ENCODE measurements at places on chromosomes 3 and 15. TPM values are rescaled to one million over a fixed set of nuclear protein-coding genes. Genes with fewer than 3 reads are reported as not detected.

- no peak for DNase-seq
These were observed 218.6 kb downstream of the SNRPN start for GRCh38 chr15:25173241-25174028.

DNA sequence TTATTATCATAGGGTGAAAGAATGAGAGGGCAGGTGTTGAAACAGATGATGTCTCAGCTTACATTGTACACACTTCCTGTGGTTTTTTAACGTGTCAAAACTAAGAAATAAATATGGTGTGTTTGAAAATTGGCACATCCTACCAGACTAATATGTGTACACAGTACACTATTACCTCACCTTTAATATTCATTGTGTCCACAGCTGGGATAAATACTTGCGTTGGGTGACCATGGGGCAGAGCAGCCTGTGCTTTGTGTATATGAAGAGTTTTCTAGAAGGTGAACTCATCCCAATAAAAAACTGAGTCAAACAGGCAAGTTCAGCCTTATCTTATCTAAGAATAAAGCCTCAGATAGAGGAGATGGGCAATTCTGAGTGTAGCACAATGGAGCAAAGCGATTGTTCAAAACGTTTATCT lies 17.3 kb downstream of the SUCNR1 start:
- no peak for DNase-seq

- DNase-seq: no peak
These were observed 21.0 kb downstream of the IFT57 start for GRCh38 chr3:108201258-108201657.

DNA sequence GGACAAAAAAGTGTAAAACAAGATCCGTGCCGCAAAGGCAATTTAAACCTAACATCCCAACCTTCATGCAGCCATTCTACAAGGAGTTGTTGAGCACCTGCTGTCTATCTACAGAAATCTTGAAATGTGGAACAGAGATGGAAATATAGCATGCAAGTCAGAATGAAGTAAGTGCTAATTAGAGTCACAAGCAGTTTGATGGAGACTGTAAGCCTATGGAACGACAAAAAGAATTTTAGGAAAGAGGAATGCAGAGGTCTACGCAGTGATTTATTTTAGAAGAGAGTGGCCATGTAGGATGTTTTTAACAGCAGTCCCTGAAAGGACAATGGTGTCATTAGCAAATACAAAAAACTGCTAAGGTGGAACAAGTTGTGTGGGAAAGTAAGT lies 851 bp upstream of the DCBLD2 start:
- DNase-seq: no peak

Gene ETV5
- total RNA-seq: 12.8 TPM

Gene UBA7
- total RNA-seq: 39.6 TPM

Gene ANAPC13
- total RNA-seq: 57.1 TPM
